Daoy (cell line): ENCODE measurements at places on chromosomes 6 and 20.

GRCh38 chr20:33669873-33670640 is 3.3 kb downstream of the ACTL10 start:
- no peak for DNase-seq

GRCh38 chr6:107259951-107260350 is 144.6 kb upstream of the BEND3 start:
- DNase-seq: no peak

DNA sequence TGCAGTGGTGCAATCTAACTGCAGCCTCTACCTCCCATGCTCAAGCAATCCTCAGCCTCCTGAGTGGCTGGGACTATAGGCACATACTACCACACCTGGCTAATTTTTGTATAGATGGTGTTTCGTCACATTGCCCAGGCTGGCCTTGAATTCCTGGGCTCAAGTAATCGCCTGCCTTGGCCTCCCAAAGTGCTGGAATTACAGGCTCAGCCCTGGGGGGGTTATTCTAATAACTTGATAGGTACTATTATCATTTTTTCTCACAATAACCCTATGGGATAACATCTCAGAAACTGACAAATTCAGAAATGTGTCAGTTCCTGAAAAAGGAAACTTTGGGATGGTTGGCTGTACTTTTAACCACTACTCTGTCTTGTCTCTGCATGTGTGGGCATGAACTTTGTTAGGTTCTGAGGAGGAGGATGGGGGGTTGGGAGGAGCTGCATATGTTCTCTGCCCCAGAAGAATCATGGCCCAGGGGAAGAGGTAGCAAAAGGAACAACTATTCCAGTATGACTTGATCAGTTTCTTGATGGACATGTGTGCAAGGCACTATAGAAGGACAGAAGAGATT is 169.9 kb downstream of the CARMIL1 start:
- DNase-seq: no peak

GRCh38 chr20:19300395-19300794 is 88.0 kb downstream of the SLC24A3 start:
- no peak for DNase-seq

DNA sequence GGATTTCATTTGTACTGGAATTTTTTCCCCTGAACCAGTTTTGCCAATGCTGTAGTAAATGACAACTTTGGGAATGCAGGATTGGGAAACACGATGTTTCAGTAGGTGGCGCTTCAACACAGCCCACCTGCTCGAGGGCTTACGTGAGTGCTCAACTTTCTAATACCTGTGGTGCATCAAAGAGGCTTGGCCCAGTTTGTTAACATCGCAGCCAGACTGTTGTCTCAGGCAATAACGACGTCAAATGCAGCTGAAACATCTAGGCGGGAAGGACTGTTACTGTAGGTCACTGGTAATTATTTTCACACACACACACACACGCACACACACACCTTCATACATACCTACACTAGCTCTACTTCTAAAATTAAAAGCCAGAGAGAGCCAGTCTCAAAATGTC is 815.5 kb upstream of the SLC35B3 start:
- DNase-seq: peak; percentile 74

- DNase-seq: peak; percentile 51
These were observed 6.4 kb upstream of the FANCE start for GRCh38 chr6:35445691-35446090.

DNA sequence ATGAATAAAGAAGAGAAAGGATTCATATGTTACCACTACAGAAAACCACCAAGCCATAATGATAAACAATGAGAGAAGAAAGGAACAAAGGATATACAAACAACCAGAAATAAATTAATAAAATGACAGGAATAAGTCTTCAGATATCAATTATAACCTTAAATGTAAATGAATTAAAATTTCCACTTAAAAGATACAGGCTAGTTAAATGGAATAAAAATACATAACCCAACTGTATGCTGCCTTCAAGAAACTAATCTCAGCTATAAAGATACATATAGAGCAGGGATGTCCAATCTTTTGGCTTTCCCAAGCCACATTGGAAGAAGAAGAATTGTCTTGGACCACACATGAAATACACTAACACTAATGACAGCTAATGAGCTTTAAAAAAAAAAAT is 135.9 kb upstream of the GJE1 start:
- no peak for DNase-seq

- no peak for DNase-seq
These were observed 330.9 kb upstream of the CDH4 start for GRCh38 chr20:60921022-60921622.

- no peak for DNase-seq
These were observed 28.6 kb downstream of the ADRM1 start for GRCh38 chr20:62331347-62331746.

GRCh38 chr6:136869451-136869850 is 47.1 kb downstream of the PEX7 start:
- no peak for DNase-seq

- peak; percentile 98 for DNase-seq
These were observed at the start of gene E2F1 for GRCh38 chr20:33686100-33686983. E2F1 (minus strand) TSS chr20:33686385; CDS start chr20:33686264, 121 bp downstream.

DNA sequence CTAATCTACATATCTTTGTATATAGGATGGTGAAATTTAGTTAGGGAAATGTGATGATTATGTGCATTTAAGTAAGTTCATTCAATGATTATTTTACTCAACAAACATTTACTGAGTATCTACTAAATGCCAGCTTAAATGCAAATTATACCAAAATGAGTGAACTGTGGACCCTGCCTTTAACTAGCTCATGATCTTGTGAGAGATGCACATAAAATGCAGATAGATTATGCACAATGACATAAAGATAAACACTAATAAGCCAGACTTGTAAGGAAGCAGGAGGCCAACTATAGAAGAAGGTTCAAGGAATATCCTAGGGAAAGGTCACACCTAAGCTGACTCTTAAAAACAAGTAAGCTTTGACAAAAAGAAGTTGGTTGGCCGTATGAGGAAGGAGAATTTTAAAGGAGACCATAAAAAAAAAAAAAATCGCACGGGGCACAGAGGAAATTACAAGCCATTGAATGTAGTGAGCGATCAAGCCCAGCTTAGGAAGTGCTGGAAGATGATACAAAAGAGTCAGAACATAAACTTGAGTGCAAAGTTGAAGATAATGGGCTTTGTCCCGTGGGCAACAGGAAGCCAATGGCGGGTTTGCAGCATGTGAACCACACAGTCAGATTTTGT is 107.9 kb downstream of the NRSN1 start:
- no peak for DNase-seq

GRCh38 chr6:33850296-33850695 is 46.5 kb upstream of the MLN start:
- DNase-seq: no peak

DNA sequence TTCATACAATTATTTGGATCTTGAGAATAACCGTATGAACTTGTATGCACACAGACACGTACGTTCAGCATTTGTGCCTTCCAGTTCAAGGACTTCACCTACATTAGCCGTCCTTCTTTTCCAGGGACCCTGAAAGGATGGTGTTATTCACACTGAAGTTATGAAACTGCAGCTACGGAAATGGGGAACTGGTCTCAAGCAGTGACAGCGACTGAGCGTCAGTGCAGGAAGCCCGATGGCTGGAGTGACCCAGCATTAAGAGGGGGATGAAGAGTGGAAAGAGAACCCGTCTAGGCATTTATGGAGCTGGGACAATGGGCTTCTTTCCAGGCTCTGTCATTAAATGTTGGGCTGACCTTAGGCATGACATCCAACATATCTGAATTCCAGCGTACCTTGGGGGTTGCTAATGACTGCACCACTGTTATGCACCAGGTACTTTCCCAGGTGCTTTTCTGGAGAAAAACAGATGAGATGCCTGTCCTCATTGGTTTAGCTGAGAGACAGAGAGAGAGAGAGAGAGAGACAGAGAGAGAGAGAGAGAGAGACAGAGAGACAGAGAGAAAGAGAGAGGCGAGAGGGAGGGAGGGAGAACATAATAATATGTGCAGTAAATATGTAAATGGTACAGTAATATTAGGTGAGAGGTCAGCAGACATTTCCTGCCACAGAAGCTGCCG is 204.7 kb upstream of the EXOC2 start:
- DNase-seq: no peak

DNA sequence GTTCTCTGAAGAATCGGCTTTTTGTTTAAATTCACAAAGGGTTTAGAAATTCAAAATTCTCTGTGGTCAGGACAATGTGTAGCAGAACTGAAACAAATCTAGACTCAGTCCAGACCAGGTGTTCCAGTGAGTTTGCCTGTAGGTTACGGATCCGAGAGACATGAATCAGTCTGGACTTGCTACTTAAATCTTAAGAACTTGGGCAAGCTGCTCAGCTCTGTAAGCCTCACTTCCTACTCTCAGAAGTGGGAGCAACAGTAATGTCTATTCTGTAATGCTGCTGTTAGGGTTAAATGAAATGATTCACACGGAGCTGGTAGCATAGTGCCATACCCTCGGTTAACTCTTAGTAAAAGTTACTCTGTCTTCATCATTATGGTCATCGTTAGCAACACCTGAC is 37.7 kb downstream of the HECA start:
- no peak for DNase-seq

- peak; percentile 54 for DNase-seq
These were observed 86.7 kb upstream of the STMND1 start for GRCh38 chr6:17015144-17015543.
